ENCODE measurements at places on chromosomes 5 and 9. TPM values are rescaled to one million over a fixed set of nuclear protein-coding genes. Genes with fewer than 3 reads are reported as not detected.

DNA sequence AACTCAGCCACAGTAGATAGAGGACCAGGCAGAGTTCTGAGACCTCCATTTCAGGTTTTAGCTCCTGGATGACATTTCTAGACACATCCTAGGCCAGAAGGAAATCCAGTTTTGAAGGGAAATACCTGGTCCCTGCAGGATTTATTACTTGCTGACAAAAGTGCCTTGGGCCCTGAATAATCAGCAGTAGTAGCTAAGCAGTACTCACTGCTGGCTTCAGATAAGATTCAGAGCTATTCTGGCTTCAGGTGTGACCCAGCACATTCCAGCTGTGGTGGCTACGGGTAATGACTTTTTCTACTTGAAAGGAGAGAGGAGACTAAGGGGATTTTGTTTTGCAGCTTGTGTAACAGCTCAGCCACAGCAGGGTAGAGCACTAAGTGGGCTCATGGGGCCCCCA is 34.0 kb downstream of the NDUFAF2 start:
- no peak for DNase-seq

GRCh38 chr9:33151007-33151557 is 16.1 kb downstream of the B4GALT1 start:
- DNase-seq, result peak; percentile 86

IL31RA gene
- 0.90 TPM for total RNA-seq

- no peak for DNase-seq
Measured at GRCh38 chr9:98326459-98327248, 71.2 kb upstream of the TBC1D2 start.

DNA sequence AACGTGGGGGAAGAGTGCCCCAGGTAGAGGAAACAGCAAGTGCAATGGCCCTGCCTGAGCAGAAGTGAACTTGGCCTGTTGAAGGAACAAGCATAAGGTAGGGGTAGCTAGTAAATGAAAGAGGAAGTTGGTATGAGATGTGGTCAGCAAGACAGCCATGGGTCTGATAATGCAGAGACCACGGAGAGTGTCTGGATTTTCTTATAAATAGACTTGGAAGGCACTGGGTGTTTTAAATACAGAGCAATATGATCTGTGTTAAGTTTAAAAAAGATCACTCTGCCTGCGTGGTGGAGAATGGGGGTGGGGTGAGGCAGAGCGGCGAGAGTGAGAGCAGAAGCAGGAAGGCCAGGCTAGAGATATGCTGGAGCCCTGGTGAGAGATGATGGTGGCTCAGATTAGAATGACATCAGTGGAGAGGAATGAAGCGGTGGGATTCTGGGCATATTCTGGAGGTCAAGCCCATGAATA is 4.2 kb downstream of the ADAM19 start:
- no peak for DNase-seq

GRCh38 chr5:163165277-163165676 is 272.1 kb upstream of the CCNG1 start:
- DNase-seq, result no peak
